Central memory CD8-positive, alpha-beta T cell (primary cell): ENCODE measurements at places on chromosomes 6 and 20.

GRCh38 chr20:58458342-58459057 is 56.7 kb downstream of the APCDD1L start:
- DNase-seq: no peak

DNA sequence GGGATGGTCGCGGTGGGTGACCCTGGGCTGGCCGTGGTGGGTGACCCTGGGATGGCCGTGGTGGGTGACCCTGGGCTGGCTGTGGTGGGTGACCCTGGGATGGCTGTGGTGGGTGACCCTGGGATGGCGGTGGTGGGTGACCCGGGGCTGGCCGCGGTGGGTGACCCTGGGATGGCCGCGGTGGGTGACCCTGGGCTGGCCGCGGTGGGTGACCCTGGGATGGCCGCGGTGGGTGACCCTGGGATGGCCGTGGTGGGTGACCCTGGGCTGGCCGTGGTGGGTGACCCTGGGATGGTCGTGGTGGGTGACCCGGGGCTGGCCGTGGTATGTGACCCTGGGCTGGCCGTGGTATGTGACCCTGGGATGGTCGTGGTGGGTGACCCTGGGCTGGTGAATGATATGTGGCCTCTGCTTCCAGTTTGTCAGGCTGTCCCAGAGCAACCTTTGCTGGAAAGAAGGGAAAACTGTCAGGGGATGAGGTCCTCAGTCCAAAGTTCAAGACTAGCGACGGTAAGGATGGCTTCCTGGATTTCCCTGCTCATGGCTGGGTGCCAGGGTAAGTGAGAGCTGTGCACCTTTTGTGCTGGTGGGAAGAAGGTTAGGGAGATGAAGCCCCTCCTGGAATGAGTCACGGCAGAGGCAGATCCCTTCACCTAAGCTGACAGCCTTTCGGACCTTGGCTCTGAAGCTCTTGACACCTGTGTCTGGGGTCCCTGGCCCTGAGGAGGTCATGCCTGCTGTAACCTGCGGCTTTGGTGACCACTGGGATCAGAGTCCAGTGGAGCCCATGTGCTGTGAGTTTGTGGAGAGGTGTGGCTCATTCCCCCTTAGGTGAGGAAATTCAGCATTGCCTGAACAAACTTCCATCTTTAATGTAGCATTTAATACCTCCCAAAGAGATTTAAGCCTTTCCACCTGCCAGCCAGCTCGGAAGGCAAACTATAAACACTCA is 19.1 kb upstream of the PCMTD2 start:
- DNase-seq: no peak

DNA sequence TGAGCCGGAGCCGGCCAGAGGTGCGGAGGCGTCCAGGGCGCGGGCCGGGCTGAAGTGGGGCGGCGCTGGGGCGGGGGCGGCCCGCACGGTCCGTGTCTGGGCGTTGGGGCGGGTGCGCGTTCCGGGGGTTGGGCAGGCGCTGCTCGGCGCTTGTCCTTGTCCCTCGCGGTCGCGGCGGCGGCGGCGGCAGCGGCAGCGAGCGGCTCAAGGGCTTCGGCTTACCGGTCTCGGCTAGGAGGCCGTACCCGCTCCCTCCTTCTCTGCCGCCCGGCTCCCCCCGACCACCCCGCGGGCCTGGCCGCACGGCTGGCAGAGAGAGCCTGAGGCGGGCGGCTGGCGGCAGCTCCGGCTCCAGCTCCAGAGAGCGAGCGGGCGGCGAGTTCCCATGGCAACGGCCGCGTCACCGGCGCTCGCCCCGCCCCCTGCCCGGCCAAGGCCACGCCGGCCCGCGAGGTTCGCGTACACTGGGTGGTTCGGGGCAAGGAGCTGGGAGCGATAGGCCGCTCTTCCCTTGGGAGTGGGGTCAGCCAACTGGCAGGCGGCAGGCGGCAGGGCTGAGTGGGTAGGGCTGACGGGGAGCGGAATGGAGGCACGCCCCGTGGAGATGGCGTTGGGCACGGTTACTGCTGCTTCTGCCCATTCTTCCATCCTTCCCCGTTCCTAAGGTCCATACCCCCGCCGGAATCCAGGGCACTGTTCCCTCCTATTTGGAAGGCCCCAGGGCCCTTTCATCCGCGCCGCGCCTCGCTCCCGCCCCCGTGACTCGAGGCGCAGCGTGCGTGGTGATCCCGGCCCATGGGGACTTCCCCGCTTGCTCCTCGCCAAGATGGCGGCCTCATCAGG is at the start of gene LRRC73:
TSS of gene LRRC73 (minus strand) at position 363 of the 843 bp plus-strand sequence. CDS start 561 bp downstream, outside the sequence.
- DNase-seq: peak; percentile 62

GRCh38 chr20:53809217-53809616 is 215.6 kb upstream of the ZNF217 start:
- DNase-seq: no peak

GRCh38 chr6:14151773-14152172 is 34.2 kb downstream of the CD83 start:
- DNase-seq: no peak

DNA sequence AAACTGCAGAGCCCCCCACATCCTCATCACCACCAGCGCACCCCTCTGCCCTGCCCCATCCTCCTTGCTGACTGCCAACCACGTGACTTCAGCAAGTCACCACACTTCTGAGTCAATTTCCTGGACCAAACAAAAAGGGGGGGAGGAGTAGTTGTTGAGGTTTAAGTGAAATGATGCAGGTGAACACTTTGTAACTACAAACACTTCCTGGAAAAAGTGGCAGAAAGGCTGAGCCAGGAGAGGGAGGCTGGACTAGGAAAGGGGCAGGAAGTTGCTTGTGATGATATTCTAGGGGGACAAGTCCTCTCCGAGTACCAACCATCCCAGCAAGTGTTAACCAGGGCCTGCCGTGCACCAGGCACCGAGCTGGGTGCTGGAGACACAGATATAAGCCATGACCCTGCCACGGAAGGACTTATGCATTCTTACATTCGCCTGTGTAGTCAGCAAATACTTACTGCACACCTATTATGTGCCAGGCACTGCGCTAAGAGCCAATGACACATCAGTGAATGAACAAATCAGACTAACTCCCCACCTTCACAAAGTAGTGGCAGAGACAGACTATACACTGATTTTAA is 67.3 kb downstream of the PREX1 start:
- peak; percentile 46 for DNase-seq

GRCh38 chr20:12316794-12317193 is 399.1 kb downstream of the BTBD3 start:
- no peak for DNase-seq

DNA sequence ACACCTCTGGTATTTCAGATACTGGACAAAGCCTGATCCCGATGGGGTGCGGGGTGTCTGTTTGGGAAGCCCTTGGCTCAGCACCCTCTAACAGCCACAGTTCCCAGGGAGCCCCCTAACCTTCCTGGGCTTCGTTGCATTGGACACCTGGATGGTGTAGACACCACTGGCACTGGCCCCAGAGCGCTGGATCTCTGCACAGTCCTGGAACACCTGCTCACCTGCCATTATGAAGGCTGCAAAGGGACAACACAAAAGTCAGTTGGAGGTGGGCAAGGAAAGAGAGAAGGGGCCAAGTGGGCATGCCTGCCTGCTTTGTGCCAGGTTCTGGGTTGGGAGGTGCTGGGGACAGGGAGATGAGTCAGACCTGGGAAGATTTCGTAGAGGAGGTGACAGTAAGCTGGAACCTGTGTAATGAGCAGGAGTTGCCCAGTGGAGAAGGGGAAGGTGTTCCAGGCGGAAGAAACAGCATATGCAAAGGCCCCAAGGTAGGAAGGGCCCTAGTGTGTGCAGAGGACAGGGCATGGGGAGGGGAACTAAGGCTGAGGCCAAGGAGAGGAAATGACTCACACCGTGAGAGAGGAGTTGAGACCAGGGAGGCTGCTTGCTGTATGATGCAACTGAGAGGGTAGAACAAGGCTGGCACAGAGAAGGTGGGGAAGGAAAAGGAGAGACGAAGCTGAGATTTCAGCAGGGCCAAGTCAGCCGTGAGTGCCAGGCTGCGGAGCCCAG is 34.9 kb downstream of the ANGPT4 start:
- DNase-seq: no peak

DNA sequence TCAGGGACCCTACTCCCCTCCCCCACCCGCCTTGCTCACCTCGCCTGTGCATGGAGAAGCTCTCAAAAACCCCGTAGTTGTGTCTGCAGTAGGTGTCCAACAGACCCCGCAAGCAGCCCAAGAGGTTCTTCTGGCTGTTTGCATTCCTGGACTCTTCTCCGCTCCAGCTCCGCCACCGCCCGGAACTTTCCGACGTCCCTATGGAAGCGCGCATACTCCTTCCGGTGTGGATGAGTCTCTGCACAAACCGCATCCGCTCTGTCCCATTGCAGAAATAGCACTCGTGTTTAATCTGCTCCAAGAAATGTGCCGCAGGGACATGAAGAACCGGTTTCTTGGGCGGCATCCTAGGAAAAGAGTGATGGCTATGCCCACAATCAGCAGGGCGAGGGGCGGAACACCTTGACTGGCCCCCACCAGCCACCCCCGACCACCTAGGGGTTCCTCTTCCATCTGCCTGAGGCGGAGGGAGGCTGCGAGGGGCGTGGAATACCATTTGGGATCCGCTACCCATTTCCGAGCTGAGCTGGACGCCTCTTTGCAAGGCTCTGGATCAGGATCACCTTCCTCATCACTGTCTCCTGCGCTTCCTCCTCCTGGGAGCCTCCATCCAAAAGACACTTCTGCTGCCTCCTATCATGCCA is 20.2 kb downstream of the HLA-DRA start:
- DNase-seq: no peak

- DNase-seq: no peak
These were observed 76.5 kb downstream of the QKI start for GRCh38 chr6:163490826-163491577.

GRCh38 chr6:75205776-75206575 is at the start of gene COL12A1:
COL12A1 (minus strand) TSS chr6:75206053; CDS start chr6:75202792, 3,261 bp downstream.
- DNase-seq: no peak

- no peak for DNase-seq
These were observed 3.1 kb downstream of the HM13 start for GRCh38 chr20:31517373-31517772.

DNA sequence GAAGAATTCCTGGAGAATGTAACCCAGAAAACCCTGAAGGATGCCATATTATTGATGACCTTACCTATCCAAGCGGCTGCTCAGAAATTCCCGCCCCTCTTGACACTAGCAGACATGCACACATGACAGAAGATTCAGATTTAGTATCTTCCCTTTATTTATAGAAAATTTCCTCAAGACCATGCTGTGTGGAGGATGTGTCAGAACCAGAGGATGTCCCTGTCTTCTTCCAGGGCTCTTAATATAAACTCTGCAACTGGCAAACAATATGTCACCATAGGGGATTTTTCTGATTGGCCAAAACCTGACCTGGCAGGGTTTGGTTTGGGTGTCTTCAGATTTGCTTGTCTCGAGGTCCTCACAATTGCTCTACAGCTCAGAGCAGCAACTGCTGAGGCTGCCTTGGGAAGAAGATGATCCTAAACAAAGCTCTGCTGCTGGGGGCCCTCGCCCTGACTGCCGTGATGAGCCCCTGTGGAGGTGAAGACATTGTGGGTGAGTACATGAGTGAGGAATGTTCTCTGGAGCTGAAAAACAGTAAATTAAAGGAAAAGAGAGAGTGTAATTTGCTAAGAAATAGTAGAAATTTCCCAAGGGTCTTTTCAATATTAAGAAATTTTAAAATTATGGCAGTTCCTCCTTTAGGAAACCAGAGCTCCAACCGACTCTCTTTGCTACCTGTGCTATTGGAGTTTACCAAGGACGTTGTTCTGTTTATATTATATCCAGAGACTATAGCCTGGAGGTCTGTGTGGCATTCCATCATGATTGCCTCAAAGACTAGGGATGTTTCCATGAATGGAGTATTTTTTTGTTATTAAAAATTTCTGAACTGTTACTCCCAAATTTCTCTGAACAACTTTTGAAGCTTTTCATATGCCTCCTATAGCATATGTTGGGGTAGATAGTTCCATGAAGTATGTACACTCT is at the start of gene HLA-DQA2:
TSS of gene HLA-DQA2 (plus strand) at position 361 of the 930 bp plus-strand sequence. CDS start at position 414, 53 bp downstream.
- no peak for DNase-seq

DNA sequence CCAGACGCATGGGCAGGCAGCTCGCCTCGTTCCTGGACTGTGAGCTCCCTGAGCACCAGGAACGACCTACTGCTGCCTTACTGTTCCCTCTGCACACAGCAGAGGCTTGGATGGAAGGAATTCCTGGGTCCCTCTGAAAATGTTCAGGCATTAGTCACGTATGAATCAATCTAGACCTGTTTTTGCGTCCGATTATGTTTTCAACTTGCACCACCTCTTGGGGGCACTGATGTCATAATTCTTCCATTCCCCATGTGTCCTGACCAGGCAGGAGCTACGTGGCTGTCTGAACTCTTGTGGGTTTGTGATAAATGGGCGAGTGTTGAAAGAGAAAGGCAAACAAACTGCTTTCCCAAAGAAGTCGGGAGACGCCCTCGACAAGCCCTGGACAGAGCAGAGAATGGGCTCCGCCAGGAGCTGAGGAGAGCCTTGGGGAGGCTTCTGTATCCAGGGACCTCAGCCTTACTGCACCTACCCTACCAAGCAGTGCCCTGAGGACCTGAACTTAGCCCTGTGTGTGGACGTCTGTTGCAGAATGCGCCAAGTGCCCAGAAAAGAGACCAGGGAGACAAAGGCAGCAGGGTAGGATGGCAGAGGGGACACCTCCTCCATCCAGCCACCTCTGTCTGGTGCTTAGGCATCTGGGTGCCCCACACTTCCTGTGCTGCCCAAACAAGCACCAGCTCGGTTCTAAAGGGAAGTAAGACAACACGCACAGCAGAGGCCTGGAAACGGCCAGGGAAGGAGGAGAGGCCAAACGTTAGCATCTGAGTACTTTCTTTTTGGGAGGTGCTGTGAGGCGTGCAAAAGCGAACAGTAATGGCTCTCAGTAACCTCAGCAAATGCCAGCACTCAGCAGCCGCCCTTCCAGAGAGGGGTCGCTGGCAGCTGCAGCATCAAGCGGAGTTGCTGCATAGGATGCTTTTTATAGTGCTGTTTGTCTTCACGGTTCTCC is 124.2 kb downstream of the LY86 start:
- no peak for DNase-seq

DNA sequence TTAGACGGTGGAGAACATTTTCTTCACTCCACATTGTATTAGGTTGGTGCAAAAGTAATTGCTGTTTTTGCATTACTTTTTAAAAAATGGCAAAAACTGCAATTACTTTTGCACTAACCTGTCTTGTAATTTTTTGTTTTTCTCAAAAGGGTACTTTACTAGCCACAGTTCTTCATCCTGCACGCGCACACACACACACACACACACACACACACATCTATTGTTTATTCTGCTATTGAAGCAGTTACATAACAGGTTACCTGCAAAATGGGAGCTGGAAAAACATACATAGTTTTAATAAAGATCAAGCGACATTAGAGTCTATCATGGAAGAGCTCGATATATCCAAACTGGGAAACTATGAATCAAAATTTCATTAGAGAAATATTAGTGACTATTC is 235.2 kb downstream of the SIM1 start:
- DNase-seq: no peak

- no peak for DNase-seq
These were observed 147.0 kb downstream of the CDH26 start for GRCh38 chr20:60104993-60105803.

GRCh38 chr6:56643379-56644089 is 845 bp upstream of the DST start:
- DNase-seq: no peak

DNA sequence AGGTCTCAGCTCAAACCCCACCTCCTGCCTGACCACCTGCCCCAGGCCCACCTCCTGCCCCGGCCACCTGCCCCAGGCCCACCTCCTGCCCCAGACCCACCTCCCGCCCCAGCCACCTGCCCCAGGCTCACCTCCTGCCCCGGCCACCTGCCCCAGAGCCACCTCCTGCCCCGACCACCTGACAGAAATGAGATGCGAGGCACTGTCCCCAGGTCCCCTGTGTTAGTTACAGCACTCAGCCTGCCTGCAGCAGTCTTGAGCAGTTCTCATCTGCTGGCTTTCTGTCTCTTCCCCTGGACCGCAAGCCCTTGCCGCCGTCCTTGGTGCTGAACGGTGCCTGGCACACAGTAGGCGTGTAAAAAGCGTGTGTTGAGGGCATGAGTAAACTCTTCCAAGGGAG is 79.5 kb downstream of the CDH4 start:
- DNase-seq: no peak
